Stimulated activated CD8-positive, alpha-beta memory T cell treated with anti-CD3 and anti-CD28 coated beads, Interleukin-4, amount 100 ng/mL, for 1 hour (primary cell): ENCODE measurements at places on chromosomes 7 and 10.

DNA sequence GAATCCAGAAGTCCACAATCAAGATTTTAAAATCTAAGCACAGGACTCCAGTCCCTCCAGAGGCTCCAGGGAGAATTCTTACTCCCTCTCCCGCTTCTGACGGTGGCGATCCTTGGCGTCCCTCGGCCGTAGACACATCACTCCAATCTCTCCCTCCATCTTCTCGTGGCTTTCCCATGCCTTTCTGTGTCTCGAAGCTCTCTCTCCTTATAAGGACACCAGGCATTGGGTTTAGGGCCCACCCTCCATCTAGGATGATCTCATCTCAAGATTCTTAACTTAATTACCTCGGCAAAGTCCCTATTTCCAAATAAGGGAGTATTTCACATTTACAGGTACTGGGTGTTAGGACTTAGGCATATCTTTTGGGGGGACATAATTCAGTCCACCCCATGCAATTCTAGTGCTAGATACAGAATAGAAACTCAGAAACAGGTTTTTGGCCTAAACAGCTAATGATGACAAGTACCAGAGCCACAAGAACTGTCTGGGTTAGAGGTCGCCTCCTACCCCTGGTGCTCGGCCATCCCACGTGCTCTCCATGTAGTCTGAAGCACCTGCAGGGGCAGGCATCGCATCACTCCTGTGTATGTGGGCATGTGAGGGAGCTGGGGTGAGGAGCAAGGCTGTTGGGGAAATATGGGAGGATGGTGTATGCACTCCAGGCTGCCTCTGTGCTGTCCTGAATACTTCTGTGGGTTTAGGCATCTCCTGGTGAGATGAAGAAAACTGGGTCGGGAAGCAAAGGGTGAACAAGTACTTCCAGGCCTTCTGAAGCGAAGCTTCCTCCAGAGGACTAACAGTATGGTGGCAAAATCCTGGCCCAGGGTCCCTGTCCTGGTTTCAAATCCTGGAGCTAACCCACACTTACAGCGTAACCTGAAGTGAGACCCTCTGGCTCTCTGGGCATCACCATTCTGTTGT is 298.3 kb upstream of the ZMIZ1 start:
- no peak for DNase-seq

- no peak for DNase-seq
Measured at GRCh38 chr10:121614613-121615434, 16.6 kb upstream of the FGFR2 start.

DNA sequence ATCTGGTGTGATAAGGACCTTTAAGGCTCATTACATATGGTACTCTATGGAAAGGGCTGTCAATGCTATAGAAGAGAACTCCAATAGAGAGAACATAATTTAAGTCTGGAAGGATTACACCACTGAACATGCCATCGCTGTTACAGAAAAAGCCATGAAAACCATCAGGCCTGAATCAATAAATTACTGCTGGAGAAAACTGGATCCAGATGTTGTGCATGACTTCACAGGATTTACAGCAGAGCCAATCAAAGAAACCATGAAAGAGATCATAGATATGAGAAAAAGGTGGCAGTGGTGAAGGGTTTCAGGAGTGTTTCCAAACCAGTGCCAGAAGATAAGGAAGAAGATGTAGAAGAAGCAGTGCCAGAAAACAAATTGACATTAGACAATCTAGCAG is 18.9 kb upstream of the GPR22 start:
- DNase-seq = no peak

DNA sequence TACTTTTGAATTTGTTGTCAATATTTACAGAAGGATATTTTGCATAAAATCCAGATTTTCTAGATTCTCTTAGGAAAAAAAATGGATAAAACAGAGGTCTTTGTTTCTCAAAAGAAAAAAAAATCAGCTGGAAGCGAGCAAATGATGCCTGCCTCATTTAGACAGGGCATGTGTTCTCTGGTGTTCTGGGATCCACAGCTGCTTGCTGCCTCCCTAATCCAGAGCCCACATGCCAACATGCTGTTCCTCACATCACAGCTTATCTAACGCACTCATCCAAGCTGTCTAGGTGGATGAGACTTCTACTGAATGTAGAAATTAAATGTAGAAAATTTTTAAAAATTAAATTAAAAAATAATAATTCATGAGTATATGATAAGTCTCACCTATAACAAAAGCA is 630.1 kb downstream of the SORCS1 start:
- no peak for DNase-seq

DNA sequence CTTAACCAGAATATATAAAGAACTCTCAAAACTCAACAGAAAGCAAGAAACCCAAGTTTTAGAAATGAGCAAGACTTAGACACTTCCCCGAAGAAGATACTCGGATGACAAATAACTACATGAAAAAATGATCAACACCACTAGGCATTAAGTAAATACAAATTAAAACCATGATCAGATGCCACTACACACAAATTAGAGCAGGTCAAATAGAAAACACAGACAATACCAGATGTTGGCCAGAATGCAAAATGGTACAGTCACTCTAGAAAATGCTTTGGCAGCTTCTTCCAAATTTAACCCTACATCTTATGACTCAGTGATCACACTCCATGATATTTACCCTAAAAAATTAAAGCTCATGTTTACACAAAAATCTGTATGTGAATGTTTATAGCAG is 18.4 kb downstream of the TMEM176A start:
- DNase-seq = no peak

DNA sequence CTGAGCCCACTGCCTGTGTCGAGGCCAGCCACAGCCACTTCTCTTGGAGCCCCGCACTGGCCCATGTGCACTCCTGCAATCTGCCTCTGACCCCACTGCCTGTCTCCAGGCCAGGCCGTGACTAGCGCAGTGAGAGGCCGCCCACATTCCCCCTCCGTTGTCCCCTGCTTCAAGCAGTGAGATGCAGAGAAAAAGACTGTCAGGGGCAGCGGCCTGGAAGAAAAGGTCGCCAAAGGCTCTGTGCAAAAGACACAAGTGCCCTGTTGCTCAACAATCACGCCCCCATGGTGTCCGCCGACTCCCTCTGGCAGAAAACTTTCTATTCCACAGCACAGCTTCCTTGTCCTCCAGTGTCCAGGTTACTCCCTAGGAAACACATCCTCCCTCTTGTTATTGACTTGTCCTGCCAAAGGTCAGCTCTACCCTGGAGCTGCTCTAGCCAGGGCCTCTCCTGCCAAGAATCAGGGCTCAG is 9.9 kb downstream of the FAM131B start:
- no peak for DNase-seq

DNA sequence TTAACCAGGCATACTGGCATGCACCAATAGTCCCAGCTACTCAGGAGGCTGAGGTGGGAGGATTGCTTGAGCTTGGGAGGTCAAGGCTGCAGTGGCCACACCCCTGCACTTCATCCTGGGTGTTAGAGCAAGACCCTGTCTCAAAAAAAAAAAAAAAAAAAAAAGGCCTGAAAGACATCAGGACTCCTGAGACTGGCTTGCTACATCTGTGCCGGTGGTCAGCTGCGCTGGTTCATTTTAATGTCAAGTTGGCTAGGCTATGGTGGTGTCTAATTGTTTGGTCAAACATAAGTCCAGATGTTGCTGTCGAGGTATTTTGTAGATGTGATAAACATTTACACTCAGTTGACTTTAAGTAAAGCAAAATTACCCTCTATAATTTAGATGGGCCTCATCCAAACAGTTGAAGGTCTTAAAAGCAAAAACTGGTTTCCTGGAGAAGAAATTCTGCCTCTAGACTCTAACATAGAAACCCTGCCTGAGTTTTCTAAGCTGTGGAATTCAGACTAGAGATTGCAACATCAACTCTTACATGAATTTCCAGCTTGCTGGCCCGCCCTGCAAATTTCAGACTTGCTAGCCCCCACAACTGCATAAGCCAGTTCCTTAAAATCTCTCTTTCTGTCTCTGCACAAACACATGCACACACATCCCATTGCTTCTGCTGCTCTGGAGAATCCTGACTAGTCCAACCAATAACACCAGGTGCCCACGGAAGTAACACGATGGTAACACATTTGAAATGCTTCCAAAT is 18.2 kb downstream of the MYOF start:
- no peak for DNase-seq

DNA sequence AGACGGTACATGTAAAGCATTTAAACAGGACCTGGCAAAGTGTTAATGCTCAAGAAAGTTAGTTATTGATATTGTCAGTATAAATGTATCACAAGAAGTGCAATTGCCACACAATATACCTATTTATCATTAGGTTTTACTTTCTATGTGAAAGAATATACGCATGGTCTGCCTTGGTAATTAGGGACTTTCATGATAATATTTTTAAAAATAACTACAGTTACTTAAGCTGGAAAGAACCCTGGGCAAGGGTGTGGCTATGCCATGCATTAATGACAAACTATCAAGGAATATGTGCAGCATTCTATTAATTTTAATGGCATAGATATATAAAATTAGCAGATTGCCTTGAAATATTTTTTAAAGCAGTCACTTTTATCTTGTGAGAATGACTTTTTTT is 191.2 kb downstream of the CSTF2T start:
- DNase-seq = no peak

DNA sequence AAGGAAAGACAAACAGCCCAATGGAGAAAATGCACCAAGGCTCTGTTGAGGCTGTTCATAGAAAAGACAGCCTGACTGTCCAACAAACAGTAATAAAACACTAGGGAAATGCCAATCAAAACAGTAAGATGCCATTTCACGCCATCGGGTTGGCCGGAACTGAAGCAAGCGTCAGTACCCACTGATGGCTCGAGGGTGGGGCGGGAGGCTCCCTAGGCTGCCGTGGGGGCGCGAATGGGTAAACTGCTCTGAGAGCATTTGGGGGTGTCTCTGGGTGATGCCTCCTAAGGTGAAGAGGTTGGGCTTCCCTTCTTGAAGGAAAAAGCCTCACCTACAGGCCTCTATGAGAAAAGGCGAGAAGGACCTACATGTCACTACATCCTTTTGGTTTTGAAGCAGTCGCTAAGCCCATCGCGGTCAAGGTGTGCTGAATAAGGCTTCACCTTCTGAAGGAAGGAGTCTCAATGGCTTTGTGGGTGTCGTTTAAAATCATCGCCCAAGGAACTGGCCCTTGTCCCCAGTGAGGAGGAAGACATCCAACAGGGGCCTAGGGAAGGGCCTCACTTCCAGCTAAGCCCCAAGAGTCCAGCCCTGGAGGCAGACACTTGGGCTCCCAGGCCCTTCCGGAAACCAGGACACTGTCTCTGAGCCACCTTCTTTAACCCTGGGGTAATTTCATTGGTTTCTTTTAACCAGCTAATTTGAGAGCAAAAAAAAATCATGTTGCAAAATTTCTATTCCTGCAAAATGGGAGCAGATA is 98.5 kb upstream of the PPP2R2D start:
- no peak for DNase-seq

- DNase-seq = no peak
Measured at GRCh38 chr7:102273749-102274712, 12.6 kb upstream of the SH2B2 start.

- no peak for DNase-seq
Measured at GRCh38 chr7:25256333-25256819, 28.1 kb upstream of the NPVF start.

DNA sequence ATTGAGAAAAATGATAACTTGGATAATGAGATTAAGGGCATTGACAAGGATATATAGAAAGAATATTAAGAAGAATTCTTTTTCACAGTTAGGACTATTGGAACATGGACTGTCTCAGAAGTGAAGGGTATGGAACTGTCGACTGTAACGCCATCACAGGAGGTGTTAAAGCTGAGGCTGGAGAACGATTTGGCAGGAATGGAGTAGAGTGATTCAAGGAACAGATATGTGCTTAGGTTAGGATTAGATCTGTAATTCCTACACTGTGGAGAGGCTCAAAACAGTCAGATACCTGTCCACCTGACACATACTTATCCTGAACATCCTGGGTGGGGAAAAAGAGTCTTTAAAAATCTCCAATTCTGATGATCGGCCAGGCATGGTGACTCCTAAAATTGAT is 30.9 kb downstream of the RHOBTB1 start:
- no peak for DNase-seq

GRCh38 chr10:115903207-115903606 is 369.8 kb downstream of the GFRA1 start:
- no peak for DNase-seq

GRCh38 chr7:121339082-121339481 is 10.3 kb downstream of the WNT16 start:
- DNase-seq = no peak

- no peak for DNase-seq
Measured at GRCh38 chr7:231030-231857, 38.9 kb downstream of the FAM20C start.

- no peak for DNase-seq
Measured at GRCh38 chr7:106099539-106099938, 12.6 kb downstream of the SYPL1 start.

DNA sequence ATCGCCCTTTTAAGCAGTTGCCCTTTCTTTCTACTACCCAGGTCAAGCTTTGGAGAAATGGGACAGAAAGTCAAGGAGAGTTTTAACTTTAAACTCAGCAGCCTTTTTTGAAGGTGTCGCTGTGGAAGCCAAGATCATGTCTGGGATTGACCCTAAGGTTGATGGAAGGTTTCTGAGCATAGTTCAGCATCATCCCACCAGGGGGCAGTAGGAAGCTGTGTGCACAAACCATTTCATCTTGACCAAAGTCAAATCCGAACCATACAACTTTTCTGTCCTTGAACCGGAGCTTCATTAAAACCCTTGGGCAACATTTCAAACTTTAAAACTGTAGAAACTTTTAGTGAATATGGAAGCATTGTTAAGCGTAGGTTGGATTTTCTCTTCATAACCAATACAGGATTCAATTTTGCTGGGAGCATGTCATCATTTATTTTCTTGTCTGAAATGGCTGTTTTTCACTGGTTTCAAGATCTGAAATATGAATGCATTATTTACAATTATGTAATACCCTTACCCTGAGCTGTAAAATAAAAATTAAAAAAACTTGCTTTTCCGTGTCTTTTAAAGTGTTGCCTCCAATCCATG is 214.4 kb upstream of the KIAA1217 start:
- no peak for DNase-seq

DNA sequence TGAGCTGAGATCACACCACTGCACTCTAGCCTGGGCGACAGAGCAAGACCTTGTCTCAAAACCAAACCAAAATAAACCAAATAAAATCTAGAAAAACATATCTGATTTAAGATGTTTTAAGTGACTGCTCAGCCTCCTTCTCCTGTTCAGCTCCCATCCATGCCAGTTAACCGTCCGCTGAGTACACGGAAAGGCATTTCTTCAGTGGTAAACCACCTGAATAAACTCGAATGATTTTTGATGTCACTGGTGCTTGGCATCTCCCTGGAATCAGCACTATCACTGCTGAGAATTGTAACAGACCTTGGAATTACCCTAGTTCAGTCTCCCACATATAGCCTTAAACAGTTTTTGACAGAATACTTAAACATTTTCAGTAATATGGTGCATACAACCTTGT is 24.1 kb upstream of the NRCAM start:
- no peak for DNase-seq

GRCh38 chr10:129912986-129913695 is 50.9 kb downstream of the EBF3 start:
- no peak for DNase-seq

GRCh38 chr10:91652364-91652763 is 19.5 kb upstream of the PPP1R3C start:
- DNase-seq = no peak
